ENCODE measurements at places on chromosomes 2 and 18.

DNA sequence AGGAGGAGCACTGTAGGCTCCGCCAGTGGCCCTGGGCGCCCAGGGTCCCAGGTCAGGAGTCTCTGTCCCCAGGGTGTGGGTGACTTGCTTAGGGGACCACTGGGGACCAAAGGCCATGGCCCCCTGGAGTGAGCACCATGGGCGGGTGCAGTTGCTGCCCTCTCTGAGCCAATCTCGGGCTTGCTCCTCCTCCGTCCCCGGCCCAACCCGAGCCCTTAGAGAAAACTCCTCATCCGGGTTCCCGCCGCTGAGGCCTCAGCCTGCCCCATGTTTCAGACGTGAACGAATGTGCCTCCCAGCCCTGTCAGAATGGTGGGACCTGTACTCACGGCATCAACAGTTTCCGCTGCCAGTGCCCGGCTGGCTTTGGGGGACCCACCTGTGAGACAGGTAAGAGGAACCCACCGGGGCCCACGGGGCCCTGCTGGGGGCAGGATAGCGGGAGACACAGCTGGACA, 38.6 kb downstream of the SNED1 start:
- no peak for DNase-seq

DNA sequence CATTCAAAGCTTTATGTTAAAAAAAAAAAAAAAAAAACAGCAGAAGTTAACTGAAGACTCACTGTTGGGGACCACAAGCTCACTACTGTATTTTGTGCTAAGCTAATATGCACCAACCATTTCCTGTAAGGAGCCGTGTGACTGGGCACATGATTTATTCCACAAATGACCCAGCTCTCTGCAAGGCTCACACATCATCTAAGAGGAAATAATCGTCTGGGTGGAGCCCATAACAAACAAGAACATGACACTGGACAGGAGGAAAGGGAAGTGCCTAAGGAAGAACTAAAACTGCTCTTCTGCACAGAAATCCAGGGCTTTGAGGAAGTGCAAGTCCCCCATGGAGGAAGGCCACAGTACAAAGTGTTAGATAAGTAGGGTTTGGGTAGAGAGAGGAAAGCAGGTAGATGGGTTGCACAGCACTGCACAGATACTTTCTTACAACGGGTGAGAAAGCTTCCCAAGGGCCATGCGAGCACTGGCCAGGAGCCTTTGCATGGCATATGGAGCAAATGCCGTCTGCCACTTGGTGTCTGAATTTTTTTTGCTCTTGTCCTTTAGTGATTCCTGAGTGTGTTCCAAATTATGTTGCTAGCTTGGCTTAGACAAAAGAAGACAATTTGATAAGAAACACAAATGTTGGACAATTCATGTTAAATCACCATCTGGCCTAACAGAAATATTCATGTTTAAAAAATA, 24.4 kb downstream of the NFE2L2 start:
- no peak for DNase-seq

GRCh38 chr2:226488034-226488433, 311.6 kb downstream of the IRS1 start:
- no peak for DNase-seq

DNA sequence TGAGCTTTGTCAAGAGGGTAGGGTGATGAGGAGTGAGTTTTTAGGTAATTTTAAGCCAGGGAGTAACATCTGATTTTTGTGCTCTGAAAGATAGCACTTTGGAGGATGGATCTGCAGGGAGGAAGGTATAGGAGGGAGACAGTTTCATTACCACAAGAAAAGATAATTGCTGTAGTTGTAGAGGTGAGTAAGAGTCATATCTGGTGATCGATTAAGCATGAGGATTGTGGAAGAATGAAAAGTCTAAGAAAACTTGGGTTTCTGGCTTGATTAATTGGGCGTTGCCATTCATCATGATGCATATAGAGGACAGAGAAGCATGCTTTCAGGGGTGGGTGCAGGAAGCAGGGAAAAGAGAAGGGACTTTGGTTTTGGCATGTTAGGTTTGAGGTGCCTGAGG, 18.5 kb downstream of the KCMF1 start:
- DNase-seq: no peak

- no peak for DNase-seq
Measured at GRCh38 chr2:25168256-25169072, at the start of gene POMC. TSS of gene POMC (minus strand) at chr2:25168580. CDS start at chr2:25164772, 3,808 bp downstream.

DNA sequence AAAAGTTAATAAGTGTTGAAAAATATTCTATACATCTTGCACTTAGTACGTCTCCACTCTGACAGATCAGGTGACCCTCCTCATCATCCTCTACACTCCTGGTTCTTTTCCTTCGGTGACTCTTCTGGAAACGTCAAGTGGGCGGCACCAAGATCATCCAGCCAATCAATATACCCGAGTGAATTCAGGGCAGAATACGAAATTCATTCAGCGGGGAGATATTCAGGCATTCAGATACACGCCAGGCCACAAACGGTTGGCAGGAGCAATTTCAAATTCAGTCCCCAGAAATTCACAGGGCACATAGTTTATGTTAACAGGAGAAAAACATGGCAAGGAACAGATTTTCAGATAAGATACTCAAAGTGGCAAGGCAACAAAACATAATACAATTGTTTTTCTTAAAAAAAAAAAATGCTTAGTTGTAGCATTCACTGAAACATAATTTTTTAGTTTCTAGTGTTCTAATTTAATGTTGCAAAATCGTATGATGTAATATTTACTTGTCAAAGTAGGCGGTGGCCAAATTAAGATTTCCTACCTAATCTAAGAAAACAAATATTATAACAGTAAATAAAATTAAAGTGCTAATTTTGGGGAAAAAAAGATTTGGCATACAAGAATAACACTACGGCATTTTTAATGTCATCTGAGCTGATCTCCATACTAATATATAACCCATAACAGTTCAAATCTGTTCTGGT, 4.2 kb downstream of the CLK1 start:
- no peak for DNase-seq

- DNase-seq: no peak
Measured at GRCh38 chr2:219159771-219160185, 837 bp downstream of the NHEJ1 start.

DNA sequence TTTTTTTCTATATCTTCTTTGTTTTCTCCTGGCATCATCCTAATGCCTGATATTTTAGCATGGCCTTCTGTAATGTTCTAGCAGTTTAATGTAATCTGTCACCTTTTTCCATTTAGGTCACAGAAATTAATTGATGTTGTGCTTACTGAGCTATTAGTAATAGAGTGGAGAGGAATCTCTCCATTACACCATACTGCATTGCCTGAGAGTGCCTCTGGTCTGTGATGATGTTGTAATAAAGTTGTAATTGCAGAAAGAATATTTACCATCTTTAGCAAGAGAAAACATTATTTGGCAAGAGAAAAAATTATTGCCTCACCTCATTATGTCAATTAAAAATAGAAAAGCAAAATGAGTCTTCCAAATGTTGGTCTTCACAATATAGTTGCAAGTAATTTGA, 213.2 kb downstream of the KCNJ3 start:
- DNase-seq: no peak

DNA sequence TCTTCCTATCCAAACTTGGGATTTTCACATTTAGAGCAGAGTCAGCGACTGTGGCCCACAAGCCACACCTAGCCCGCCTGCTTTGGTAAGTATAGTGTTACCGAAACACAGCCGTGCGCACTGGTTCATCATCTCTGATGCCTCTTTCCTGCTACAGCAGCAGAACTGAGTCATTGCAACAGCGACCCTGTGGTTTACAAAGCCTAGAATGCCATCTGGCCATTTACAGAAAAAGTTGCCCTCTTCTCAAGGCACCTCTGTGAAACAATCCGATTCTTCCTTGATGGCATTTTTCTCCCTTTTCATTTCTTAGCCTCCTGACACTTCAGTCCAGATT, 10.7 kb upstream of the IAH1 start:
- DNase-seq: no peak

DNA sequence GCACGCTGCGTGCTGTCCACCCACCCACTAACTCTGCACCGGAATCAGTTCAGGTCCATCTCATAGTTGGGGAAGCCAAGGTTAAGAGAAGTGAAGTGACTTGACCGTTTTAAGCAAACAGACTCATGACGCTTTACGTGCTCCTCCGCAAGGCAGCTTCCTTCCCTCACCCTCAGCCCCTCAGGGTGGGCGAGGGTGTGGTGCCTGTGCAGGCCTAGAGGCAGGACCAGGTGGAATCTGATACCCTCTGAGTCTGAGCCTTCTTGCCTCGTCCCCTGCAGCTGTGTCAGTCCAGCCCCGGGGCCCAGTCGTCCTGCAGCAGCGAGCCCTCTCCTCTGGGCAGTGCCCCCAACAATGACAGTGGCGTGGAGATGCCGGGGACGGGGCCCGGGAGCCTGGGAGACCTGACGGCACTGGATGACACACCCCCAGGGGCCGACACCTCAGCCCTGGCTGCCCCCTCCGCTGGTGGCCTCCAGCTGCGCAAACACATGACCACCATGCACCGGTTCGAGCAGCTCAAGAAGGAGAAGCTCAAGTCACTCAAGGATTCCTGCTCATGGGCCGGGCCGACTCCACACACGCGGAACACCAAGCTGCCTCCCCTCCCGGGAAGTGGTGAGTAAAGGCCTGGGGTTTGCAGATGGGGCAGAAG, 250.5 kb downstream of the GLI2 start:
- DNase-seq: no peak

GRCh38 chr2:24580561-24580960, 89.5 kb downstream of the NCOA1 start:
- no peak for DNase-seq

DNA sequence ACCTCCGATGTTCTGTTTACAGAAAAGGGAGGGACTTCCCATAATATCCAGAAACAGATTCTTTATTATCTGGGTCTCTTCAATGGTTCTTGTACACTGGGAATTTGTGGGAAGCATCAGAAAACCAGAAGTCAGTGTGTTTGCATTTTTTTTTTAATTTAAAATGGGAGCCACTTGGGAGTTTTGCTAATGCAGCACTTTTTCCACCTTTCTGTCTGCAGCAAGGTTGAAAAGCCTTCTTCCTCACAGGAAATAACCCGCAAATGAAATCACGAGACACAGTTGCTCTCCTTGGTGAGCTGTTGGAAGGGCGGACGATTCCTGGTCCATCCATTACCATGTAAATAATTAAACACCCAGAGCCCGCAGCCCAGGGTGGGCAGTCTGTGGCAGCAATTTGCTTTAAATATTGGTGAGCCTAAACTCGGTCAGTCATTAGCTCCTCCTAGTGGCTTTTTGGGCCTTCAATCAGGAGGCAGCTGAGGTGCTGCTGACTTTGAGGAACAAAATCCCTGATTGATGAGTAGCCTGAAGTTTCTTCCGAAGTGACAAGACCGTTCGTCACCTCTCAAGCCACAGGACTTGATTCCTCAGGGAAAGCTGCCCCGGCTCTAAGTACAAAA, 471.5 kb downstream of the EPHA4 start:
- no peak for DNase-seq

GRCh38 chr18:59032308-59032707, 107.4 kb upstream of the SEC11C start:
- DNase-seq: no peak

DNA sequence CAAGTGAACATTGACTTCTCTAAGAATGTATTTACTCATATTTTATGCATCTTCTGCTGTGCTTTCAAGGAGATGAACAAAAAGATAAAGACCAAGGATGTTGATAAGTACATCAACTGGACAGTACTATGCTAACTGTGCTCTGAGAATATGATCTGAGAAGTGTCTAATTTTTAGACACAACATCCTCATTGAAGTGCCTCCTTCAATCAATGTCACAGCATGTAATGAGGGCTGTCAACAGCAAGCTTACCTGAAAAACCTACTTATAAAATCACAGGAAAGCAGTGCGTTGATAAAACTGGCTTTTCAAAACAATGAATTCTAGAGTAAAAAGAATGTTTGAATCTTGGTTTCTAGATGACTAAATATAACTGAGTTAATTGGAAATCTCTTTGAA, 452.9 kb upstream of the DSEL start:
- no peak for DNase-seq

DNA sequence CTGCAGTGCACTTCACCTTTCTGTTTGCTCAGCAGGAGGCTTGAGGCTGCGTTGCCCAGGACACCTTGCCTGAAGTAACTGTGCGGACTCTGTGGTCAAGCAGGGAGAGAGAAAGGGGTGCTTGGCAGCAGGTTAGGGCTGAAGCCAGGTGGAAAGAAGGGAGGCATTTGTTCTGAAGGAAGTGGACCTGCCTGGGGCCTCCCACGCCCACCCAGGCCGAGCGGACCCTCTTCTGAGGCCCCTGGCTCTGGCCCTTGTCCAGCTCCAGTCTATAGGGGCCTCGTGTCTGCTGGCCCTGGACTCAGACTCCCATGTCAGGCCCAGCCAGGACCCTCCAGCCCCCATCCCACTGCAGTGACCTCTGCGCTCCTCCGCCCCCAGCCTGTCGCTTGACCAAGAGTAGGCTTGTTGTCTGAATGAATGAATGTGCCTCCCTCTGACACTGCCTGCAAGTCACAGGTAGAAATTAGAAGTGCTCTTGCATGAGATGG, 2.5 kb downstream of the SNED1 start:
- no peak for DNase-seq

DNA sequence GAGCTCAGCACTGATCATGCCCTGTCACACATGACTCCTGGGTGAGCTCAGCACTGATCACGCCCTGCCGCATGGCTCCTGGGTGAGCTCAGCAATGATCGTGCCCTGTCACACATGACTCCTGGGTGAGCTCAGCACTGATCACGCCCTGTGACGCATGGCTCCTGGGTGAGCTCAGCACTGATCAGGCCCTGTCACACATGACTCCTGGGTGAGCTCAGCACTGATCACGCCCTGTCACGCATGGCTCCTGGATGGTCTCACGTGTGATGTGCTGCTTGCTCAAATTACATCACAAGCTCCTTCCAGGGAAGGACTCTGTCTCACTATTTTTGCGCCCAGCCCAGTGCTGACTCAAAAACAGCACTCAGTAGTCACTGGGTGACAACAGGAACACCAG, 258.0 kb downstream of the HDAC4 start:
- no peak for DNase-seq

GRCh38 chr2:233814056-233814835, 36.1 kb downstream of the MROH2A start:
- no peak for DNase-seq

GRCh38 chr18:5842653-5843052, 52.7 kb downstream of the TMEM200C start:
- no peak for DNase-seq

Measured in BJ (cell line).